ENCODE measurements at places on chromosomes 1 and 21.

DNA sequence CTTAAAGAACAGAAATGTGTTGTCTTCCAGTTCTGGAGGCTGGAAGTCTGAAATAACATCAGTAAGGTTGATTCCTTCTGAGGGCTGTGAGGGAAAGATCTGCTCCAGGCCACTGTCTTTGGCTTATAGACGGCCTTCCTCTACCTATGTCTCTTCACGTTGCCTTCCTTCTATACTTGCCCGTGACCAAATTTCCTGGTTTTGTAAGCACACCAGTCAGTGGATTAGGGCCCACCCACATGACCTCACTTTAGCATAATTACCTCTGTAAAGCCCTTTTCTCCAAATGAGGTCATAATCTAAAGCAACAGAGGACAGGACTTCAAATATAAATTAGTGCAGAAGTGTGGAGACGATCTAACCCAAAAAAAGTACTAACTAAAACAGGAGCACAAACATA is 231.6 kb downstream of the NRIP1 start:
- no peak for DNase-seq

GRCh38 chr1:224719716-224720115 is 103.6 kb downstream of the CNIH3 start:
- DNase-seq: no peak

- DNase-seq: no peak
Measured at GRCh38 chr1:213122514-213122929, 71.5 kb downstream of the RPS6KC1 start.

- no peak for DNase-seq
Measured at GRCh38 chr1:25338986-25339385, 852 bp downstream of the TMEM50A start.

GRCh38 chr1:117682372-117682771 is 76.5 kb downstream of the TENT5C start:
- DNase-seq: no peak

DNA sequence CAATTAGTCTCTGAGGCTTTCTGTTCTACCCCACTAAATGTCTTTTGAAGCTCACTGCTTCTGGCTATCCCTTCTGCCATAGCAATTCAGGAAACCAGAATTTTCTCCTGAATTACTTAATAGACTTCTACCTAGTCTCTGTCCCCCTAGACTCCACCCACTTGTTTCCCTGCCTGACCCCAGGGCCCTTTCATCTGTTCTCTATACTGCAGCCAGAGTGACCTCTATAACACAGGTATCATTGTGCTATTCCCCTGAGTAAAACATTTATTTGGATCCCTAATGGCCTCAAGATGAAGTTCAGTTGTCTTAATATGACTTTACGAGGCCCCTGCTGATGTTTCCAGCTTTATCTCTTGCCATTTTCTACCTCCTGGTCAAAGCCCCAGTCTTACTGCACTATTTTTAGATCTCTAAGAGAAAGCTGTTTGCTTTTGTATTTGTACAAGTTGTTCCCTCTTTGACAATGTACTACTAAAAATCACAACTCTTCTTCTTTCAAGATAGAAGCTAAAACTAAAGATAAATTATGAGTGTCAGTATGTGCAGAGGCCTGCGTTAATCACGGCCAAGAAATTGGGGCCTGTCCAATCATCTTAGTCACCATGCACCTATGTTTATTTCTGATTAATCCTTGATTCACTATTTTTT is 54.5 kb downstream of the ATP1B1 start:
- peak; percentile 10 for DNase-seq
